Glutamatergic neuron (in vitro differentiated cells): ENCODE measurements at places on chromosomes 12 and 14.

DNA sequence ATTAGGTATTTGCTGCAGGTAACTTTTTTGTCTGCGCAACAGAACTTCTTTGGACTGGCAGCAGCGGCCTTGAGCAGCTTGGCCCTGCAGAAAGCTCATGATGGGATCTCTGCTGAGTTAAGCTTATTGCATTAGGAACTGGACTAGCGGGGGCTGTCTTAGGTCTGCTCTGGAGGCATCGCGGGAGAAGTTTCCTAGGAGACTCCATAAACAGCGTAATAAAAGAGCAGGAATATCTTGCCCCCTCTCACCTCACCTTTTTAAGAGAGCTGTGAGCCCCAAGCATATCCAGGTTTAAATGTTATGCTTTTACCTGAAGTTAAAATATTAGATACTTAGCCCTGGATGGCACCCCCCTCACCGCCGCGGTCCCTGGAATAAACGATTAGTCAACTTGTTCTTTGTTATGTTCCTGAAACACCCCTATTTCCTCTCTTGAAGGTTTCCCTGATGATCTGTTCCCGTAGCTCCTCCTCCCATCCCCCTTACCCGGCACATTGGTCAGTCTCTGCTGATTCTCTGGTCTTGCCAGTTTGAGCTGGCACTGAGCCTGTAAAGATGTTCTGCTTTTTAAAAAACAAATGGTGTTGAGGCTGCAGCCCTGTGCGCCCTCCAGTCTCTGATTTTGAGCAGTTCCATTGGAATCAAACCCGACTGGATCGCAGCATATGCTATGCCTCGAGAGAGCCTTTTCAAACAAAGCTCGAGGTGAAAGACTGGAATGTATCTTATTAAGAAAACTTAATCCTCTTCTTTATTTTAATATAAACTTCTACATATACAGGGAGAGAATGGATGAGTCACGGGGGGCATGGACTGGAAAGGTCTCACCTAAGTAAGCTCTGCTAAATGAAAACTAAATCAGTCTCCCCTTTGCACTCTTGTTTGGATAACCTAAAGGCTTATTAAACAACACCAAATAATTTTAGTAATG, 1.9 kb downstream of the MLXIP start:
- no peak for DNase-seq

GRCh38 chr12:2306012-2306411, 253.2 kb downstream of the CACNA1C start:
- no peak for DNase-seq

- DNase-seq = no peak
These were observed 6.1 kb upstream of the FAIM2 start for GRCh38 chr12:49909826-49910225.

- DNase-seq = no peak
These were observed 149.5 kb downstream of the IPO8 start for GRCh38 chr12:30546121-30546520.

- DNase-seq = no peak
These were observed 13.9 kb downstream of the ADGRD1 start for GRCh38 chr12:130967636-130968035.

DNA sequence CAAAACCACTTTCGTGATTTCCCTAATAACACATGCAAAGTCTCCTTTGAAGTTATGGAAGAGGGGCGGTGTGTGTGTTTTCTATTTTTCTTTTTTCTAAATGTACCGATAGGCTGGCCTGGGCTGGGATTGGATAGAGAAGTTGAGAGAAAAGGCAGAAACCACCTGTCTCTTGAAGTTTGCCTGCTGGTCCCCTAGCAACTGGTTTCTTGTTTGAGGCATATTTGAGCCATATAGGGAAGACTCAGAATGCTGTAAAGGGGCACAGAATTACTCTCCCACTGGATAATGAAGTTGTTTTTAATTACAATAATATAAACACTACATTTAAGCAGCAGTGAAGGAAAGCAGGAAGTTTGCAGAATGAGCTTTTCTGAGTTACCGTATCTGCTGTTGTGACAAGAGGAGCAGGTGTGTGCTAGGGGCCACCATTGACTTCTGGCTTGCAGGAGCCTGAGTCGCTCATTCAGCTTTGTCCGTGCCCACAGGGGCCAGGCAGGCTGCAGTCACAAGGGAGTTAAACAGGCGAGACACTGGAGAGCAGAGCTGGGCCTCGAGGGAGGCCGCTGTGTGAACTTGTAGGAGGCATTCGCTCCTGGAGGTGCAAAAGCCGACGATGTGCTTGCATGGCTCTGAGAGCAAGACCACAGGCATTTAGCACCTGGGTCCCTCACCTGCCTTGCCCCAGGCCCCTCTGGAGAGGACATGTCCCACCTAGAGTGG, 173.8 kb upstream of the RGS6 start:
- no peak for DNase-seq

DNA sequence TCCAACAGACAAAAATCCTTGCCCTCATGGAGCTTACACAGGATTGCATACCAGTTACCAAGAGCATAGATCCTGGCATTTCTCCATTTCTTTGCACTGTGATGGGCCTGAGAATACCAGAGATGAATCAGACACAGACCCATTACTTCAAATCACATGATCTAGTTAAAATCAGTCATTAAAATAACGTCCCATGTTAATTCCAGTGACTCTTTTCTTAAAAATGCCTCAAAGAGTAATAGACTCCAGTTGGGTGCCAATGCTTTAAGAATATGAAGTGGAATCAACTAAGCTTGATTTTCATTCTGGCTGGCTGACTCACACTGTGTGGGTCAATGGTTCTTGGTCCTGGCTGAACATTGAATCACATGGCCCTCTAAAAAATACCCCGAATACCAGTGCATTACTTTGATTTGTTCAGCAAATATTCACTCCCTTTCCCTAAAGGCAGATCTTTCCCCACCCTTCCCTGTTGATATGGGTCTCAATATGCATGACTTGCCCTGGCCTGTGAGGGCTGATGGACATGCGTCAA, 11.0 kb downstream of the ASB2 start:
- DNase-seq = no peak
